ENCODE measurements at places on chromosomes 11 and 22. TPM values are rescaled to one million over a fixed set of nuclear protein-coding genes. Genes with fewer than 3 reads are reported as not detected.

KRTAP5-2 gene
- total RNA-seq = not detected

OR10D3 gene
- not detected for total RNA-seq

PHLDA2 gene
- 9.5 TPM for total RNA-seq

C11orf65 gene
- 0.67 TPM for total RNA-seq

NAGA gene
- total RNA-seq = 15.8 TPM

ANKK1 gene
- total RNA-seq = 2.3 TPM

ZMAT5 gene
- 15.3 TPM for total RNA-seq

MRGPRX3 gene
- 5.8 TPM for total RNA-seq

PIWIL4 gene
- total RNA-seq = not detected

CALCB gene
- total RNA-seq = 0.33 TPM
